ENCODE measurements at places on chromosomes 4 and X.

DNA sequence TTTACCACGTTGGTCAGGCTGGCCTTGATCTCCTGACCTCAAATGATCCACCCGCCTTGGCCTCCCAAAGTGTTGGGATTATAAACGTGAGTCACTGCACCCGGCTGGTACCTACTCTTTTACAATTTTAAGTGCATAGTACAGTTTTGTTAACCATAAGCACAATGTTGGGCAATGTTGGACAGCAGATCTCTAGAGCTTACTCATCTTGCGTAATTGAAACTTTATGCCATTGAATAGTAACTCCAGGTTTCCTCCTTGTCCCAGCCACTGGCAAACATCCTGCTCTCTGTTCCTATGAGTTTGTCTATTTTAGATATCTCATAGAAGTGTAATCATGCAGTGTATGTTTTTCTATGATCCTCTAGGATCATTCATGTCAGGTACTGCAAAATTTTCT is 9.3 kb upstream of the CPE start:
- DNase-seq = no peak

DNA sequence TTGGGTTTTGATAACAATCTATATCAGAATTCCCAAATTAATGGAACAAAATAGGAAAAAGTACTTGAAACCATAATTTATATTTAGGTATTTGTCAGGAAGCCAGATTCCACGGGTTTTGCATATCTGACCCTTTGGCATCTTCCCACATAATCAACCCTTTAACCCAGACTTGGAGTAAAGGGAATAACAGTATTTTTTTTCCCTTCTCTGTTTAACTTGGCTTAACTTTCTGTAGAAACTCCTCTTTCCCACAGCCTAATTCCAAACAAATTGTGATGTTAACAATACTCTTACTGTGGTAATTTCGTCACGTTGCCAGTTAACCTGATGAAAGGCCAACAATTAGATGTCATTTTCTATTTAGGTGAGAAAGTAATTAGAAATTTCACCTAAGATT is 49.4 kb upstream of the GUCY1A1 start:
- DNase-seq = no peak

- no peak for DNase-seq
Observed at GRCh38 chr4:35966566-35966965, 277.7 kb downstream of the ARAP2 start.

GRCh38 chrX:132776486-132777210 is 181.8 kb downstream of the HS6ST2 start:
- no peak for DNase-seq

- DNase-seq = no peak
Observed at GRCh38 chr4:114393295-114394038, 205.1 kb upstream of the UGT8 start.

- DNase-seq = no peak
Observed at GRCh38 chr4:1495416-1496115, 89.3 kb upstream of the NKX1-1 start.

GRCh38 chr4:74339501-74339900 is 25.4 kb upstream of the EREG start:
- no peak for DNase-seq

GRCh38 chr4:15848191-15848842 is 70.2 kb downstream of the CD38 start:
- peak; percentile 1 for DNase-seq

GRCh38 chr4:186499467-186499866 is 55.9 kb downstream of the MTNR1A start:
- no peak for DNase-seq

GRCh38 chr4:153248641-153249198 is 44.5 kb downstream of the TRIM2 start:
- peak; percentile 53 for DNase-seq

DNA sequence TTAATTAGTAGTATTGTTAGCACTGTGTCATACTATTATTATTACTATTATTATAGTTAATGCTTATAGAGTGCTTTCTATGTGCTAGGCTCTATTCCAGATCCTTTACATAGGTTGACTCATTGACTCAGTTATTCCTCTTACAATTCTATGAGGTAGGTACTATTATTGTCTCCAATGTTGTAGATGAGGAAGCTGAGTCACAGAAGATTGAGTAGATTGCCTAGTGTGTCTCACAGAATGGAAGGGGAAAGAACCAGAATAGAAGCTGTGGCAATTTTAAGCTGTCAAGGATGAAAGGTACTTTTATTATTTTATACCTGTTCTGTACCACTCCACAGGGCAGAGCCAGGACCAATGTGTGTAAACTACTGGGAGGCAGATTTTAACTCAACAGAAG is 1.9 kb upstream of the TCEAL1 start:
- DNase-seq = no peak

- no peak for DNase-seq
Observed at GRCh38 chrX:124504111-124504983, 158.0 kb downstream of the SH2D1A start.

- peak; percentile 17 for DNase-seq
Observed at GRCh38 chrX:130110379-130111219, at the start of gene ELF4. ELF4 (minus strand) TSS chrX:130110497; CDS start chrX:130081330, 29,167 bp downstream.

DNA sequence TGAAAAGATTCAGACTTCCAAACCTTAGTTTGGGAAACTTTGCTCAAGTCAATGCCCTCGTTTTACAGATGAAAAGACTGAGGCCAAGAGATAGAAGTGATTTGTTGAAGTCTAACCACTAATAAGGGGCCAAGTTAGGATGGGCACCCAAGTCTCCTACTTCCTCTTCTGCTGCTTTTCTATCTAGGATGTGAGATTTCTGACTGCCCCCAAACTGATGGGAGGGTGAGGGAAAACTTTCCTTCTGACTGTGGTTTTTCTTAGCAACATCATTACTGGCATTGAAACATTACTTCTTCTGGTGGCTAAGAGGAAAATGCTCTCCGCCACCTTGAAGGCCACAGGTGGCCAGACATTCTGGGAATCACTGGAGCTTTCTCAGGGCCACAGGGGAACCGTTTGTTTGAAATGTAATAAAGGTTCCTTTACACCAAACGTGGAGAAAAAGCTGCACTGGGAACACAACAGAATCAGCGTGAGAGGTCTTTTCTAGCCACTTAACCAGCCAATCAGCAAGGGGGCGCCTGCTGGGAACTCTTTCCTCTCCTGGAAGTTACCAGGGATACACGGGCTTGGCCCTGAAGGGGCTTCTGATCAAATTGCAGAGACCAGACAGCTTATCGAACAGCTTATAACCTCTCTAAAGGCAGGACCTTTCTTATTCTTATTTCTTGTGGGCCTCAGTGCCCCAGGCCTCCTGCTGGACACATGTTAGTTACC is 115.9 kb upstream of the TEX13D start:
- no peak for DNase-seq

DNA sequence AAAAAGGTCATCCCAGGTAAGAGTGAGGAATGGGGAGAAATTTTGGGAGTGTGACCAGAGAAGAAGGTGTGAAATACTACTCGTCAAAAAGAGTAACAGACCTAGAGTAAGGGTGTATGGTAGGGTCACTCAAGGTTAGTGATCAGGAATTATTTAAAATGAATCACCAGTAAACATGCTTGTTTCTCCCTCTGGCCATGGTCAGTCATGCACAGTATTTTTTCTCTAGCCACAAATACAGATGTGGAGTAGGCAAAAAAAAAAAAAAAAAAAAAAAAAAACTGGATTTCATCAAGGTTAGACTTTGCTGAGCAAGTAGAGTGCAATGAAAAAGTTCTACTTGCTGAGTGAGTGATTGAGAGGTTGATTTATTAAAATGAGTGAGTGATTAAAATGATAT is 34.2 kb upstream of the SLIT2 start:
- DNase-seq = no peak

DNA sequence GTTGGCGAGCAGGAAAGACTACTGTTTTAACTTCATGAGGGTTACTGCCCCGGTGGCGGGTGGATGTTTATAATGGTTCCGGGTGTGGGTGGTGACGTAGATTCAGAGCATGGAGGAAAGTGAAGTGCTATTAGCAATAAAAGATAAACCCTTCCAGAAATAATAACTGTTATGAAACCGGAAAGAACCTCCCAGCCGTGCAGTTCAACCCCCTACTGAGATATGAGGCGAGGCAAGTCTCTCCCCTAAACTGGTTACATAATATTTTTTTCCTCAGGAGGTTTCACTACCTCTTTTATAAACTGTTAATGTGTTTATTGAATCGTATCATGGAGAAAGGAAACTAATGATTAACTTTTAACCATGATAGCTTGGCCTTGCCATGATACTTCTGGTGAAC is 33.9 kb upstream of the STIM2 start:
- no peak for DNase-seq

DNA sequence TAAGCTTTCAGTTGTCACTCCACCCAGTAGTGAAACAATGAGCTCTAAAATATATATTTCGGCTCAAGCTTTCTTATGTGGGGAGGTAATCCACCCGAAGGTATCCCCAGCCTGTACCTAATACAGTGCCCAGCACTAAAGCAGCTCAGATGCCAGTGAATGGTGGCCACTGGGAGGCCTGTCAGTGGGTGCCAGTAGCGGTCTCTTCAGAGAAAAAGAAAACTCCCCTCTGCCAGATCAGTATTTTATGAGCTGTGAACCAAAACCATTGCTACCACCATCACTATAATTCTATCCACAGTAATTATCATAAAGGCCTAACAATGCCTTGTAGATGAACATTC is 835 bp upstream of the NFKB1 start:
- DNase-seq = peak; percentile 26

GRCh38 chr4:170015285-170015684 is 10.9 kb downstream of the MFAP3L start:
- no peak for DNase-seq

- no peak for DNase-seq
Observed at GRCh38 chr4:48660347-48660746, 119.7 kb downstream of the FRYL start.

DNA sequence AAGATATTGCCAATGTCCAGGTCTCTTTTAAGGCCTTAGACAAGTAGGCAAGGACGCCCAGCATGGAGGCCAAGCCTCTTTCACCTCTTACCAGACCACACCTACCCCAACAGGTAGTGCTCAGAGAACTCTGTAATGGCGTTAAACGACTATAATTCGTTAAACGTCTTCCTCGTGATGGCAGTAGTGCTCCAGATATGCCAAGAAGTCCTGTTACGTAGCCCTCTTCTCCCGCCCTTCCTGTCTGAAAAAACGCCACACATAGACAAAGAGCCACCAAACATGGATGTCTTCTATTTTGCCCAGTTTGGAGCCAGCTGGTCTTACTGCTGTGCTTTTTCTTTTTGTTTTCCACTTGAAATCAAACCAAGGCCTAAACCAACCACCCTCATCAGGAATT is 190.7 kb downstream of the OR13H1 start:
- DNase-seq = no peak

DNA sequence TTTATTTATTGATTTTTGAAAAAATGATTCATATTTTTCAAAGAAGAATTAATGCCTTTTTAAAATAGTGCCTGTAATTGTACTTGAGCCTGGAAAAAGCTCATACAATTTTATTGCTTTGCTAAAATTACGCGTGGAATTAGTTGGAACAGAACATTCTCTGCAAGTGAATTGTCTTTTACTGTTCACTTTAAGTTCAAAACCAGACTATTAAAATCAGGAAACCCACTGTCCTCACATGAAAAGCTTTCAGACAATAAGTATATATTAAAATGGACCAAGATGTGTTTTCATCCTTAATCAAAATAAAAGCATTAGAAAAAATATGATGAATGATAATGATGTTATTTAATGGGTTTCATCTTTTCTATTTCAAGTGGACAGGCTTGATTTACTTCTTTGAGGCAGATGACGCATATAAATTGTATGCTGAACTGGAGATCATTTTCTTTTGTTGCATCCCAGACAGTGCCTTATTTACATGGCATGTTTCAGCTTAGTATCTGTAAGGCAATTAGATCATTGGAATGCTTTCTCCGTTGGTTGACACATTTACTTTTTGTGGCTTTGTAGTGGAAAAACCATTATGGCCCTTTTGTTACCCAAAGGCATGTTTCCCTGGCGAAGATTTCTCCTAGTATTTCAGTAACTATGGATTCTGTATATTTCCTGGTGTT is 299.0 kb upstream of the MAGEC2 start:
- no peak for DNase-seq

DNA sequence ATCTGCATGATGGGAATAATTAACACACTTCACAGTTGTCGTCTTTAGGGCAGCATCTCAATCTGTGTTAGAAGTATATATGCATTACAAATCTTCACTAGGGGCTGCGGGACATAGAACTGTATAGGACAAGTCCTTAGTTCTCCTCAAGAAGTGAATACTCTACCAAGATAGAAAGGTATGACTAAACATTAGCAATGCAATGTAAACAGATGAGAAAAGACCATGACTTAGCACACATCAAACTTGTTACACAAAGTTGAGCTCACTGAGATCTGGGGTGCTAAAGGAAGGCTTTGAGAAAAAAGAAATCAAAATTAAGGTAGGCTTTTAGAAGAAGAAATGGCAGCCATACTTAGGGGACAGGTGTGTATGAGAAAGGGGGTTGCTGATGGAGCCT is 182.1 kb upstream of the MAP3K15 start:
- no peak for DNase-seq

GRCh38 chr4:110611968-110612447 is 10.9 kb downstream of the PITX2 start:
- no peak for DNase-seq

DNA sequence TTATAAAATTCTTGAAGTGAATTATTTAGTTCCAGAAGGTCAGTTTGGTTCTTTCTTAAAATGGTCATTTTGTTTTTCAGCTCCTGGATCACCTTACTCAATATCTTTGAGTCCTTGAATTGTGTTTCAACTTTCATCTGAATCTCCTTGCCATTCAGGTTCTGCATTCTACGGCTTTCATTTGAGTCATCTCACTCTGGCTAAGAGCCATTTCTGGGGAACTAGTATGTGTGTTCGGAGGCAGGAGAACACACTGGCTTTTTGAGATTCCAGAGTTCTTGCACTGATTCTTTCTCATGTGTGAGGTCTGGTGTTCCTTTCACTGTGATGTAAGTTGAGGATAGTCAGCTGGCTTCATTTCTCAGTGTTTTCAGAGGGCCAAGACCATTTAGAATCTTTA is 708.4 kb upstream of the FRG1 start:
- DNase-seq = no peak

DNA sequence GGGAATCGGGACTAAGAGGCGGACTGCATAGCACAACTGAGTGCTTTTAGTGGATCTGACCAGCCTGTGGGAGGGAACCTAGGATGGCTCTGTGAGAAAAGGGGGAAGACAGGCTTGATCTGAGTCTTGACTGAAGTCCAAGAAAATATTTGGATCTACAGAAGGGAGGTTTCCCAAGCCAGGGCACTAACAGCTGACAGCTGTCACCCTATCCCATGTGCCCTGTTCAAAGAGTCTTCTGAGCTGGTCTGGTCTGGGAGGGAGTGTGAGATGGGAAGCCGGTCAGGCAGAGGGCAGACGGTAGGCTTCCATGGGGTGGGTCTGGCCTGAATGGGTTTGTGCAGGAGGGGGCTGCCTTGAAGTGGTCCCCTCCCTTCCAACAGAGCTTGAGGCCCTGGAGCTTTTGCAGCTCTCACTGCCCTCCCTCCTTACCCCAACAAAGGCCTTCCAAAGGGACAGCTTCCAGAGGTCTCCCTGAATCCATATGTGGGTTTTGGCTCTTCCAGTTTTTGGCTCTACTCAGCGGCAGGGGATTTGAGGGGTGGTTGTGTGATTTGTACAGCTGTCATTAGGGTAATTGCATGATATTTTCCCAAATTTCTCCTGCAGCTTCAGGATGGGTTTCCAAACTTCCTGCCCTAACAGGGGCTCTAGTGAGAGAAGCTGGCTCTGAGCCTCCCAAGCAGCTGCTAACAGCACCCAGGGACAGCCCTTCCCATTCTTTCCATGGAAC is 643.7 kb downstream of the BCOR start:
- peak; percentile 97 for DNase-seq

GRCh38 chr4:111475666-111476065 is 669.6 kb upstream of the FAM241A start:
- DNase-seq = no peak

GRCh38 chrX:139834879-139835278 is 98.0 kb downstream of the ATP11C start:
- no peak for DNase-seq
